SJSA1 (cell line): ENCODE measurements at places on chromosomes 16 and 17. TPM values are rescaled to one million over a fixed set of nuclear protein-coding genes. Genes with fewer than 3 reads are reported as not detected.

DNA sequence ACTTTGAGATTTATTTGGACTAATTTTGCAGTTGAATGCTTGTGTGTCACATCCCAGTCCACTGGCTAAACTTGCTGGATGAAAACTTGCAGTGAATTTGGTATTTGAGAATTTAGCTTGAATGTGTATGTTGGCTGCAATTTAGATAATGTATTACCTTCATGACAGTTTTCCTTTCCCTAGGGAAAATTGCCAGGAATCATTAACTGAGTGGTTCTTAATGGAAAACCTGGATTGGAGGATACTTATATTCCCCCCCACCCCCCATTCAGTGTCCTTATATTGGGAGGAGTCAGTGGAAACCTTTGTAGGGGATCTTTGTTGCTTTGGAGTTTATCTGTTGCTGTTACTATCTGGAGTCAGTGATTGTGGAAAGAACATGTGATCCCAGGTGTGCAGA lies 67.6 kb downstream of the KPNA2 start:
- no peak for DNase-seq

DNA sequence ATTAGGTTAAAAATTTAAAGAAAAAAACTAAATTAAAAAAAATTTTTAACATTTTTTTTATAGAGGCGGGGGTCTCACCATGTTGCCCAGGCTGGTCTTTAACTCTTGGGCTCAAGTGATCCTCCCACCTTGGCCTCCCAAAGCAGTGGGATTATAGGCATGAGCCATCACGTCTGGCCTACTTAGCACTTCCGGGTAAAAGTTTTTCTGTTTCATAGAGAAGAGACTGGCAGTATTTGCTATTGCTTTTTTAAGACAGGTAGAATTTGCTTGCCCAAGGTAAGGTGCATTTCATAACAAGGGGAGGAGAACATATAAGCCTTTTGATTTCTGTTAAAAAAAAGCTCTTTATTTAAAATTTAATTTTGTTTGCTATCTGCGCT lies 12.0 kb upstream of the HAPSTR1 start:
- DNase-seq: no peak

SMIM36 gene
- not detected in 2 replicates for total RNA-seq

MYOCD gene
- 3.2 and 4.8 TPM in 2 replicates for total RNA-seq

BICDL2 gene
- not detected in 2 replicates for total RNA-seq

ZNF624 gene
- total RNA-seq: 1.3 and 3.9 TPM in 2 replicates

DNA sequence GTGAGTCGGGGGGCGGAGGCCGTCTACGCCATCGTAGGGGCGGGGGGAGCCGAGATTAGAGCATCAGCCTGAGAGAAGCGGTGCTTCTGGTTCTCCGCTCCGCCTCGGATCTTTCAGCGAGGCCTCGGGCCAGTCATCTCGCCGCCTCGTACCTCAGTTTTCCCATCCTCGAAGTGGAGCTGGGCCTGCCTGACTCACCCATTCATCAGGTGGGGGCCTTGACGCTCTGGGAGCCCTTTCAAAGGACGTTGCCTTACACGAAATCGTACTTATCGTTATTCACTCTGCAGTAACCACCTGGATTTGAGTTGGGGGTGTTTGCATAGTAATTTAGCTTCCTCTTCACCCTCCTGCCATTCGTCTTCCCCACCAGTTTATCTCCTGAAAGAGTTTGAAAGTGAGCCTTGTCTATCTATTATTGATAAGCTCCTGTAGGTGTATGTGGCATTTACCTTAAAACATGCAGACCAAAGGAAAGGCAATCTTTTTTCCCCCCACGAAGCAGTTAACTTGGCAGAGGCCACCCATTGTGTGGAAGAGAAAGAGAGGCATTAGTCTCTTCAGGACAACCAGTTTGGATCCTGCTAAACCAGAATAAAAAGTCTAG lies 674 bp downstream of the TAF15 start:
- DNase-seq: no peak

DNA sequence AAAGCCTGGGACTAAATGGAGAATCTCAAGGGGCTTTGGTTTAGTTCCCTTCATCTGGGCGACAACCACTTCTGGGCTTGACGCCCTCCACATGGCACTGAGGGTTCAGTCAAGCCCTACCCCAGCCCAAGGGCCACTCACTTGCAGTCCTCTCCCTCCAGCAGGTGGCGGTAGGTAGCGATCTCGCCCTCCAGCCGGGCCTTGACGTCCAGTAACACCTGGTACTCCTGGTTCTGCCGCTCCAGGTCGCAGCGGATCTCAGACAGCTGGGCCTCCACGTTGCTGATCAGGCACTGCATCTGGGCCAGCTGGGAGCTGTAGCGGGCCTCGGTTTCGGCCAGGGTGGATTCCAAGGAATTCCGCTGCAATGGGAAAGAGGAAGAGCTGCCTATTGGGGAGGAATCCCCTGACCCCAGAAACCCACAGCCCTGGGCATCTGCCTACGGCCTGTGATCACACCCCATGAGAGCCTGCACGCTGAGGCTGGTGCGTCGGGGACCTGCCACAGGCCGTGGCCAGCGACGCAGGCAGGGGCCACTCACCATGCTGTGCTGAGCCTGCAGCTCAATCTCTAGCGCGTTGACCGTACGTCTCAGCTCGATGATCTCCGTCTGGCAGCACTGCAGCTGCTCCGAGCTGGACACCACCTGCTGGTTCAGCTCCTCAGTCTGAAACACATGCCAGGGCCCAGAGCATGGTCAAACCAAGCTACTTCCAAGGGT lies 2.7 kb downstream of the KRT36 start:
- DNase-seq: no peak

- DNase-seq: no peak
Measured at GRCh38 chr17:14688134-14688533, 387.3 kb downstream of the HS3ST3B1 start.

DNA sequence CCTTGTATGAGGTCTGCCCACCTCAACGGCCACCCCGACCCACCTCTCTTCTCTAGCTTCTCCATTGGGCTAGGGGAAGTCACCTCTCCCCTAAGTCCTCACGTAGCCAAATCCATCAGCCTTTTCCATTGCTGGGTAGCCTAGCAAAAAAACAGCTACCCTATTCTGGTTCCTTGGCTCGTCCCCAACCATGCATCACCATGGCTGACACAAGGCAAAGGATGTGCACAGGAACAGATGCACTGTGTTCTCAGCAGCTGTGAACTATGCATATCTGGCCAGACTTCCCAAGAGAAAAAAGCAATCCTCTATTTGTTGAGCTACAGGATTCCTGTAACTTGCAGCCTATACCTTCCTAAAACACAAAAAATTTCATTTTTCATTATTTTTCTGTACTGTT lies 22.0 kb upstream of the FLCN start:
- no peak for DNase-seq

DNA sequence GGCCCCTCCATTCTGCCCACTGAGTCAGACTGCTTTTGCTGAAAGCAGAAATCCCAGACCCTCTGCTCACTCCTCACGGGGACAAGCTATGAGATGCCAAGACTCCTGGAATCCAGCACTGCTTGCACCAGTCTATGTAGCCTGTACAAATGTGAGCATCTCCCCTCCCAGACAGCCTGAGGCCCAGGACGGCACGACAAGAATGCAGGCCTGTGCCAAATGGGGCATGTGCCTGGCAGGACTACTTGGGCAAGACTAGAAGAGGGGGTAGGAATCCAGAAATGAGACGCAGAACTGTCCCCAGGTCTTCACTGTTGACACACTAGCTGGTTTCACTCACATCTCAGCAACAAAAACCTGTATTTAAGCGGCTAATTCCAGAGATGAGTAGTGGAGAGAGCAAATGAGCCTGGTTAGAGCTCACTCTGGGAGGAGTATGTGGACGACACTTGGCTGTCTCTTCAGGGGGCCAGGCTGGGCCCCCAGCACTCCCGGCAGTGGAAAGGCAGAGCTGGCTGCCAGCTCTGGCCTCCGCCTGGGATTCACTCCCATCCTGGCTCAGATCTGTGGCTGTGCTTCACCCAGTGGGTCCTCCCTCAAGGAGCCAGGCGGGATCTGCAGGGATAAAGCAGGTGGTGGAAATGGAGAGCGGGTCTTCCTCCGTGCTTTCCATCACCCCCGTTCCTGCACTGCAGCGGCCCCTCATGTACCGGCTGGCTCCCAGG lies 2.9 kb upstream of the MYO1C start:
- DNase-seq: no peak

- DNase-seq: no peak
Measured at GRCh38 chr17:77182205-77183172, 41.7 kb downstream of the SEC14L1 start.

CCL15 gene
- not detected in 2 replicates for total RNA-seq

SYNGR2 gene
- total RNA-seq: 23.7 and 25.3 TPM in 2 replicates

- no peak for DNase-seq
Measured at GRCh38 chr16:5108505-5109158, 11.0 kb upstream of the EEF2KMT start.

- no peak for DNase-seq
Measured at GRCh38 chr16:8961811-8962390, 1.8 kb downstream of the USP7 start.
